Aorta (tissue), 5 donors: ENCODE measurements at places on chromosomes 11 and 22. TPM values are rescaled to one million over a fixed set of nuclear protein-coding genes. Genes with fewer than 3 reads are reported as not detected.

DNA sequence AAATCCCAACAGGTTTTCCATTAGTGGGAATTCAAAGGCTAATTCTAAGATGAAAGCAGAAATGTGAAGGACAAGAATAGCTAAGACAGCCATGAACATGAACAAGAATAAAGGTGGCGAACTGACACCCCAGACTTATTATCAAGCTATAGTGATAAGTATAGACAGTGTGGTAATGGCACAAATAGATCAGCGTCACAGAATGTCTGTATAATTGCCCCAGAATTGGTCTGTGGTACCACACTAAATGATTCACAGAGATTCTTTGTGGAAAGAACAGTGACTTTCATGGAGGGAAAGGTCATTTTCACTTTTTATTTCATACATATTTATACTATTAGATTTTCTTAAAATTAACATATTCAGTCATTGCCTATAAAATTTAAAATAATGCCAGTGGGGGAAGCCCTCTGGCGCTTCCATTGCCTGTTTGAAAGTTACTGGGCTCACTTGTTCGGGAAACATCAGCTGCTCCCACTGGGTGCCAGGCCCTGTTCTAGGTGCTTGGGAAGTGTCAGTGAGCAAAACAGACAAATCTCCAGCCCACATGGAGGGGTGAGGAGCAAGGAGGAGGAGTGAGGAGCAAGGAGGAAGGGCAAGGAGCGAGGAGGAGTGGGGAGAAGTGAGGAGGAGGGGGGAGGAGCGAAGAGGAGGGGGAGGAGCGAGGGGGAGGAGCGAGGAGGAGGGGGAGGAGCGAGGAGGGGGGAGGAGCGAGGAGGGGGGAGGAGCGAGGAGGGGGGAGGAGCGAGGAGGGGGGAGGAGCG, 11.3 kb upstream of the NLRP6 start:
- H3K27me3 ChIP-seq, result no peaks in the 10 kb centered on the region
- H3K36me3 ChIP-seq, result no peaks in the 10 kb centered on the region
- no peak overlapping the region for H3K4me3 ChIP-seq

DNA sequence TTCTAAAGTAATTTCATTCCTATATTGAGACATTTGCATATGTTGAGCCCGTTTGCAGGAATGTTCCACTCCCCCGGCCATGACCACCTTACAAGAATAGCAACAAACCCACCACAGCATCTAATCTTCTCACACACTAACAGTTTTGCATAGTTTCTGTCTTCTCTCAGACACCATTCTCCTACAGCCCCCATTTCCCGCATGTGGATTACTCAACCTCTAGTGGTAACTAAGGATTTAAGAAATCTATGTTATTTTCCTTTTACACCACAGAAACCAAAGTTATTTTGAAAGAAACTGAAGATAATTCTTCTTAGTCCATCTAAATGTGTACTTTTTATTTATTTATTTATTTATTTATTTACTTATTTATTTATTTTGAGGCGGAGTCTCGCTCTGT, 2.3 kb downstream of the MS4A4E start:
- no peak overlapping the region for H3K4me3 ChIP-seq
- no peak overlapping the region for H3K27ac ChIP-seq
- H3K36me3 ChIP-seq, result no peaks in the 10 kb centered on the region
- peaks cover 1% of the 10 kb centered on the region for H3K27me3 ChIP-seq

- peak; percentile 64 for DNase-seq
- H3K27ac ChIP-seq, result no peak overlapping the region
- H3K27me3 ChIP-seq, result no peaks in the 10 kb centered on the region
Observed at GRCh38 chr11:126410649-126411048, 55.2 kb downstream of the ST3GAL4 start.

- H3K4me3 ChIP-seq, result no peak overlapping the region
- no peaks in the 10 kb centered on the region for H3K4me1 ChIP-seq
- no peak overlapping the region for H3K27ac ChIP-seq
- peaks cover 2% of the 10 kb centered on the region for H3K36me3 ChIP-seq
- DNase-seq, result peak; percentile 85
Observed at GRCh38 chr11:57493507-57494503, 21.7 kb downstream of the SLC43A1 start.

GRCh38 chr11:22340235-22340634, 2.1 kb downstream of the SLC17A6 start:
- H3K4me3 ChIP-seq, result no peak overlapping the region
- H3K27ac ChIP-seq, result no peak overlapping the region
- no peak for DNase-seq
- no peaks in the 10 kb centered on the region for H3K36me3 ChIP-seq
- H3K27me3 ChIP-seq, result no peaks in the 10 kb centered on the region

The ART5 gene
- not detected for total RNA-seq

The RAB38 gene
- 5.1 TPM for total RNA-seq

The TTLL1 gene
- 5.9 TPM for total RNA-seq
